ENCODE measurements at places on chromosomes 3 and 15.

DNA sequence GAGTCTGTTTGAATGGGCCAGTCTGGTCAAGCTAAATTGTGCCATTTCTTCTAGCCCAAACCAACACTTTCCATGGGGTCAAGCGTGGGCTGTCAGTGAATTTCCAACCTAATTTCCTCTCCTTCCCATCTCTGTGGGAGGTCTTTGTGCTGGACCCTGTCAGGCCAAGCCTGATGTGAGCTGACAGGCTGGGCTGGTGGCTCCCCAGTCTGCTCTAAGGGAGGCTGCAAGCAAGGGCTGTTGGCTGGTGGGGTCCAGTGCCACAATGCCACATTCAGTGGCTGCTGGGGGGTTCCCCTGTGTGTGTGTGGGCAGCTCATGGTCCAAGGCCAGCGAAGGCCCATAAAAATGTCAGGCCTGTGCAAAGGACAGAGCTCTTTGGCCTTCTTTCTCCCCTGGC lies 216.1 kb downstream of the OPA1 start:
- no peak for DNase-seq

GRCh38 chr3:82568776-82569338 lies 807.4 kb upstream of the GBE1 start:
- DNase-seq: no peak

DNA sequence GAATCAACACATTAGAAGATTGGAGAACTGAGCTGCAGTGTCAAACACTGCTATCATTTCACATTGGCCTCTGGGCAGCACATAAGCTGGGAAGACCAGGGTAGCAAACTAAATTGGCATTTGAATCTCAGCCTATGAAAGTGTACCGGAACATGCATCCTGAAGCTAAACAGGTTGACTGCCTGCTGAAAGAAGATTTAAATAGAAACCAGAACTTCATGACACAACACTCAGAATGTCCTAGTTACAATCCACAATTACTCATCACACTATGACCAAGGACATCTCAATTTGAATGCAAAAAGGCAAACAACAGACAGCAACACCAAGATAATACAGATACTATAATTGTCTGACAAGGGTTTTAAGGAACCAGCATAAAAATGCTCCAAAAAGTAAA lies 26.2 kb downstream of the TM2D3 start:
- no peak for DNase-seq

- DNase-seq: no peak
Measured at GRCh38 chr3:99663977-99664376, 25.6 kb downstream of the COL8A1 start.

DNA sequence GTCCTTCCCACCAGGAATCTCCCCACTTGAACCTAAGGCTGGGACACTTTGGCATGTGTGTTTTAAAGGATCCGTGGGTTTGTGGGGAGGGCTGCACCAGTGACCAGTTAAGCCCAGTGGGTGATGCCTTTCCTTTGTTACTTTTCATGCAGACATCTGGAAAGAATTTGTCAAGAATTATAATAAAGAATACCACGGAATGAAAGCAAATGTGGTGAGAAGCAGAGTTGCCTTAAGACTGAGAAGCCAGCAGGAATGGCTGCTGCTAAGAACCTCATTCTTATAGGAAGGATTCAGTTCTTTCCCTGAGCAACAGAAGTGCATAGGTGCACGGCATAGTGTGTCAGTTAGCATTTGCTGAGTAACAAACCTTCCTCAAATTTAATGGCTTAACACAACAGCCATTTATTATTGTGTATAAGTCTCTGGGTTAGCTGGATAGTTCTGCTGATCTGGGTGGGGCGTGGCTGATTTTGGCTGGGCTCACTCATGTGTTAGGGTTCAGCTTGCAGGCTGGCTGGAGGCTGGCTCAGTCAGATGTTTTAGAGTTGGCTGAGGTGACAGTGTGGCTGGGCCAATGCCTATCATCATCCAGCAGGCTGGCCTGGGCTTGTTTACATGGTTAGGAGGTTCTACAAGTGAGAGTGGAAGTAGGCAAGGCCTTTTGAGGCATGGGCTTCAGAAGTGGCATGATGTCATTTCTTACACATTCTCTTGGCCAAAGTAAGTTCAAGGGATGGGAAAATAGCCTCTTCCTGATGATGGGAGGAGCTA lies 262.7 kb upstream of the CTDSPL start:
- DNase-seq: no peak

DNA sequence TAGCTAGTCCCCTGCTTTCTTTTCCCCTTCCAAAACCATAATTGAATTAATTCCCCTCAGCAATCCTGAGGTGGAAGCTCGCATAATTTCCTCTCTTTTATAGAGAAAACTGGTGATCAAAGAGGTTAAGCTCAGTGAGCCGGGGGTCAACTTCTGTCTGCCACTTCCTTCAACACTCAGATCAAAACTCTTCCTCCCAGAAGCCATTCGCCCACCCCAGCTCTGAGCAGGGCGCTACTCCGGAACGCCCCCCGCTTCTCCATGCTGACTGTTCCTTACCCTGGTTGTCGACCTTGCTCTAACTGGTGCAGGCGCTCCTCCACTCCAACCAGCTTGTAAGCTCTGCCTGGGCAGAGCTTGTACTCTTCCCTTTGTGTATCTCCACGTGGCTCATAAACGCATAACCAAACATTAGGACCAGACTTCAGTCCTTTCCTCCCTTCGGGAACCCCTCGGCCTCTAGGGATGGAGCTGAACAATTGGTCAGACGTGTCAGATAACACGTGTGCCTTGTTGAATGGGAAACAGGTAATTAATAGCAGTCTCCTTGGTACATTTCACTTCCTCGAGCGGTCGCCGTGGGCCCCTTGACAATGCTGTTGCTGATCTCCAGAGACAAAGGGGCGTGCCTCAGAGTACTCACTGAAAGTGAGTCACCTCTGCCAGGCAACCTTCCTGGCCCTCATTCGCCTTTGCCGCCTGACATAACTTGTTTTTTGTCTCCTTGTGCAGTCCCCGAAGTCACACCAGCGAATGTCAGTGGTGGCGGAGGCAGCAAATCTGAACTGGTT lies 71.8 kb downstream of the IL5RA start:
- no peak for DNase-seq

DNA sequence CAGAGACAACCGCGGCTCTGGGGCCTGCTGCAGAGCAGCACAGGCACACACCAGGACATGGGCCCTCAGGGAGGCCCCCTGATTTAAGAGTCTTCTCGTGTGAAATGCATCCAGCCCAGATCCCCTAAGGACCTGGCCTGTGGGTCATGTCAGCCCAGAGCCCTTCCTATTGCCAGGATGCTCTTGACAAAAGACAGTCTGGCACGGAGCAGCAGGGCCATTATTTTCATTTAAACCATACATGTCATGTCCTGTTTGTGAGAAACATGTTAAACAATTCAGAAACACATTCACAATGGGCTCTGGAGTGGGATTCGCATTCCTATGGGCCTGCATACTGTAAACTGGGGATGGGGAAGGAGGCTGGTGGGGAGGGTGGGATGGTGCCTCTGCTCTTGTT lies 367.4 kb upstream of the WNT5A start:
- no peak for DNase-seq

DNA sequence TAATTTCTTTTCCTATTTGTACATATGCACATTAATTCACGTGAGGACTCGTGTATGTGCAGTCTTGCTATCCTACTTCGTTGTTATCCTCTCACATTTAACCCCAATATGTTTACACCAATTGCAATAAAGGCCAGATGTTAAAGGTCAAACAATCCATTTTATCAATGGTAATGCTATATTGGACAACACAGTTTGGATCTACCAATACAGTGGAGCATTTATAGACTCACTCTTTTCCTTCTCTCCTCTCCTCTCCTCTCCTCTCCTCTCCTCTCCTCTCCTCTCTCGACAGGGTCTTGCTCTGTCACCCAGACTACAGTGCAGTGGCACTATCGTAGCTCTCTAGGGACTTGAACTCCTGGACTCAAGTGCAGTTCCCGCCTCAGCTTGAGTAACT lies 324.0 kb downstream of the PTPRG start:
- no peak for DNase-seq

GRCh38 chr3:179179256-179179655 lies 31.1 kb downstream of the PIK3CA start:
- DNase-seq: no peak

All from NK-92 treated with Interleukin-12 subunit alpha and Interleukin-12 subunit beta, amount 100 ng/mL, for 24 hours (cell line).